ENCODE measurements at places on chromosomes 5 and 9. TPM values are rescaled to one million over a fixed set of nuclear protein-coding genes. Genes with fewer than 3 reads are reported as not detected.

GRCh38 chr5:137176126-137176525 lies 323.0 kb downstream of the SPOCK1 start:
- DNase-seq, result no peak

GRCh38 chr5:122229551-122229950 lies 82.5 kb upstream of the SNCAIP start:
- no peak for DNase-seq

DNA sequence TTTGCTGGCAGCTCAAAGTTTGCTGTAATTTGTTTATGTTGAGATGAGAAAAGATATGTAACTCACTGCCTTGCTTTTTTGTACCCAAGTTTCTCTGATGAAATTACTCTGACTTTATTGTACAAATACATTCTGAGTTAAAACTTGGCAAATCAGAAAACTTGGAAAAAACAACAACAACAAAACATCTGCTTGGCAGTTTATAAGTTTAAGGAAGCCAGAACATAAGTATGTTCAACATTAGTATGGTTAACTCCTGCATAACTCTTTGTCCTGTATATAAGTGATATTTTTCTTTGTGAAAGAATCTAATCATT lies 233.1 kb downstream of the MAST4 start:
- DNase-seq, result no peak

AFAP1L1 gene
- total RNA-seq, result 1.1 TPM

DNA sequence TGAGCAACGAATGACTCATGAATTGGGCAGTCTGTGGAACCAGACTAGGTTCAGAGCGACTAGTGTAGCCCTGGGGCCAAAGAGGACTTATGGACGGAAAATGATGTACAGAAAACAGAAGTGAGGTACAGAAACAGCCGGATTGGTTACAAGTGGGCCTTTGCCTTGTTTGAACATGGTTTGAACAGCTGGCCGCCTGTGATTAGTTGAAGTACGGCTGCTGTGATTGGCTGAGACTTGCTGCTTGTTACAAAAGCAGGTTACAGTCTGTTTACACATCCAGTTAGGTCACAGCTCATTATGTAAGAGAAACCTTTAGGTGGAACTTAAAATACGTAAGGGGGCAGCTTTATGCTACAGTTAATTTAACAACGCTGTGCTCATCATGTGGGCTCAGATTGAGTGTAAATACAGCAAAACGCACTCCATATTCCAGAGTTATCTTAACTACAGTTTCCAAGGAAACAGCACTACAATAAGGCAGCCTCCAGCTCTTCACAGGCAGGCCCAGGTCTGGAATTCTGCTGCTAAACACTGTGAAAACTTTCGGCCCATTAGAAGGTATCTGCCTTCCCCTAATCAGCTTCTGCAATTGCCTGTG lies 6.5 kb downstream of the AMACR start:
- DNase-seq, result no peak

- no peak for DNase-seq
Observed at GRCh38 chr9:100355561-100355960, 2.8 kb upstream of the TEX10 start.

C5orf58 gene
- total RNA-seq, result not detected

DNA sequence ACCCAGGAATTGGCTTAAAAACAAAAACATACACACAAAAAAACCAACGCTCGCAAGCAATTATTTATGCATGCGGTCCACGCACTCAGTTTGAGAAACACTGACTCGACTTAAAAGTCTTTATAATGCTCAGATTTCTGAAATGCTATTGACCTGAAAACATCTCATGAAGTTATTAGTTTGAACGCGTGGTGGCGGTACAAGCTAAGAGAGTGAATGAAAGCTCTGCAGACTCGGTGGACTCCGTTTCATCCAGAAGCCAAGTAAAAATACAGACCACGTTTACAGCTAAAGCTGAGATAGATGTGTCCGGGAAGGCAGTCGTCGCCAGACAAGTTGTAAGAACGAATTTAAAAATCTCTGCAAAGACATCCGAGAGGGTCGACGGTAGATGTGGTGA lies at the start of gene PCDHB6:
Gene PCDHB6 (plus strand): TSS at position 246 of the 400 bp plus-strand sequence. CDS start 201 bp downstream, outside the sequence.
- no peak for DNase-seq

- DNase-seq, result no peak
Observed at GRCh38 chr9:4366591-4367330, 66.9 kb upstream of the GLIS3 start.

Measured in osteoblast (primary cell).